GM23248 (cell line): ENCODE measurements at places on chromosomes 5 and 9.

- no peak for DNase-seq
- H3K36me3 ChIP-seq = no peaks in the 10 kb centered on the region
- H3K4me3 ChIP-seq = no peak overlapping the region
- H3K4me1 ChIP-seq = peaks cover 6% of the 10 kb centered on the region
- H3K27me3 ChIP-seq = peaks cover 17% of the 10 kb centered on the region
- no peak overlapping the region for H3K27ac ChIP-seq
Observed at GRCh38 chr5:171672556-171672955, 113.1 kb upstream of the SMIM23 start.

GRCh38 chr5:175795959-175796358 is 75.4 kb upstream of the CPLX2 start:
- 0 out of 2 replicates have a peak, but pooled peaks cover 12% of the 10 kb centered on the region for H3K27me3 ChIP-seq
- no peaks in the 10 kb centered on the region for H3K36me3 ChIP-seq
- no peaks in the 10 kb centered on the region for H3K4me1 ChIP-seq
- no peak overlapping the region for H3K27ac ChIP-seq

GRCh38 chr9:613771-614347 is 227.6 kb upstream of the DMRT1 start:
- DNase-seq = peak; percentile 92
- no peak overlapping the region for H3K27ac ChIP-seq
- peaks cover 5% of the 10 kb centered on the region for H3K4me1 ChIP-seq
- no peaks in the 10 kb centered on the region; the same call in 1 of the 2 replicates for H3K27me3 ChIP-seq
- no peaks in the 10 kb centered on the region for H3K36me3 ChIP-seq

GRCh38 chr9:87831159-87831558 is 51.5 kb upstream of the SPATA31E1 start:
- peaks cover 6% of the 10 kb centered on the region; the same call in 1 of the 2 replicates for H3K4me1 ChIP-seq
- H3K36me3 ChIP-seq = no peaks in the 10 kb centered on the region
- no peak overlapping the region for H3K27ac ChIP-seq
- H3K4me3 ChIP-seq = no peak overlapping the region
- DNase-seq = no peak

GRCh38 chr9:38421498-38422211 is 2.6 kb downstream of the IGFBPL1 start:
- no peak overlapping the region for H3K27ac ChIP-seq
- DNase-seq = no peak
- no peaks in the 10 kb centered on the region for H3K36me3 ChIP-seq
- H3K27me3 ChIP-seq = peaks cover 41% of the 10 kb centered on the region
- H3K4me3 ChIP-seq = no peak overlapping the region
- H3K4me1 ChIP-seq = no peaks in the 10 kb centered on the region

DNA sequence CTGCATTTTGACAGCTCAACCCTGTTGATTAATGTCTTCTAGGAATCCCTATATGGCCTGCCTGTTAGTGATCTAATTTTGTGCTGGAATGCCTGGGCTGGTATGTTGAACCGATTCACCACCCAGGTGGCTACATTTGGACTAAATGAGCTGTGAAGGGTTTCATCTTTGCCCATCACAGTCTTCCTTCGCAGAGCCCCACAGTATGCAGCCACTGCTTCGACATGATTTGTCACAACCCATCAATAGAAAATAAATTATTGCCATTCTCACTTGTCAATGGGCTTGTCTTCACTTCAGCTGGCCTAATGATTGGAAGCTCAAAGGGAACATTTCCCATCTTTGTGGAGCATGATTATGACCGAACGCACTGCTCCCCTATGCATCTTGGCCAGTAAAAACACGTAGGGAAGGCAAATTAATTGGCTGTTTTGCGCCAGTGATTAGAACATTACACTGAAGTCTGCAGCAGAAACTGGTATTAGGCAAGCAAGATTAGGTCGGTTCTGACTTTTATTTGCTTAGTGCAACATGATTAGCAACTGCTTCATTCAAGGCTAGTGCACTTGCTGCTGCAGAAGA is 408.5 kb downstream of the KIAA0825 start:
- no peaks in the 10 kb centered on the region for H3K36me3 ChIP-seq
- no peak overlapping the region for H3K27ac ChIP-seq
- H3K27me3 ChIP-seq = no peaks in the 10 kb centered on the region
- H3K4me3 ChIP-seq = no peak overlapping the region

- H3K27me3 ChIP-seq = no peaks in the 10 kb centered on the region
- no peaks in the 10 kb centered on the region for H3K36me3 ChIP-seq
- H3K27ac ChIP-seq = no peak overlapping the region
Observed at GRCh38 chr5:72647806-72648205, 140.6 kb upstream of the ZNF366 start.

- peak; percentile 21 for DNase-seq
- no peak overlapping the region for H3K27ac ChIP-seq
- no peaks in the 10 kb centered on the region for H3K4me1 ChIP-seq
- H3K4me3 ChIP-seq = no peak overlapping the region
Observed at GRCh38 chr5:128920345-128921215, 44.7 kb upstream of the SLC27A6 start.

DNA sequence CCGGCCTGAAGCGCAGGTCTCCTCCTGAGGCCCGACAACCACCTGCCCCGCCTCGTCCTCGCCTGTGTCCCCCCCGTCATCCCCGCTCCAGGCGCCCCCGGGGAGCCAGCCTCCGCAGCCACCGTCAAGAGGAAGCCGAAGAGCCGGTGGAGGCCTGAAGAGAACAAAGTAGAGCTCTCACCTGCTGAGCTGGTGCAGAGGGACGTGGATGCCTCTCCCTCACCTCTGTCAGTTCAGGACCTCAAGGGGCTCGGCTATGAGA is 169.9 kb downstream of the HINT1 start:
- no peaks in the 10 kb centered on the region for H3K4me1 ChIP-seq
- H3K4me3 ChIP-seq = no peak overlapping the region
- H3K27ac ChIP-seq = no peak overlapping the region
- no peaks in the 10 kb centered on the region for H3K36me3 ChIP-seq
- no peak for DNase-seq

DNA sequence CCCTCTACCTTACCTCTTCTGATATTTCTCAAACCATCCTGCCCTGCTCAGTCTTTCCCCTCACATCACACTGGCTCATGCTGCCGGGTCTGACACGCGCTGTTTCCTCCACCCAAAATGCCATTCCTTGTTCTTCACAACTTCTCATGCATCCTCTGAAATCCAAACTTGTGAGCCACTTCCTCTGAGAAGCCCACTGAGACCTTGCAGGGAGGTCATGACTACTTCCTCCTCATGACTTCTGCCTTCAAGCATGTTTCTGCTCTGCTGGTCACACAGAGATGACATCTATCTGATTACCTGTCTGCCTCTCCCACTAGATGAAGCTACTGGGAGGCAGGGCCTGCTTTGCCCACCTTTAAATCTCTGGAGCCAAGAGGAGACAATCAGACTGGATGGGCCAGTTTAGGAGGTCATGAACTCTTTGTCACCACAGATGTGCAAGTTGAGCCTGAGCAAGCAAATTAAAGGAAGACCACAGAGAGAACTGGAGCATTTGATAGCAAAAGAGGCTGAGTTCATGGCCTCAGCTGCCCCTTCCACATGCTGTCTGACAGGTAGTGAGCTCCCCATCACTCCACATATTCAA is 119.8 kb upstream of the TBC1D2 start:
- H3K36me3 ChIP-seq = no peaks in the 10 kb centered on the region
- peaks cover 46% of the 10 kb centered on the region for H3K4me1 ChIP-seq
- H3K27ac ChIP-seq = peak overlapping the region; percentile 99

GRCh38 chr9:23821375-23822181 is 4.5 kb downstream of the ELAVL2 start:
- peak; percentile 27 for DNase-seq
- H3K27ac ChIP-seq = no peak overlapping the region
- no peak overlapping the region for H3K4me3 ChIP-seq

DNA sequence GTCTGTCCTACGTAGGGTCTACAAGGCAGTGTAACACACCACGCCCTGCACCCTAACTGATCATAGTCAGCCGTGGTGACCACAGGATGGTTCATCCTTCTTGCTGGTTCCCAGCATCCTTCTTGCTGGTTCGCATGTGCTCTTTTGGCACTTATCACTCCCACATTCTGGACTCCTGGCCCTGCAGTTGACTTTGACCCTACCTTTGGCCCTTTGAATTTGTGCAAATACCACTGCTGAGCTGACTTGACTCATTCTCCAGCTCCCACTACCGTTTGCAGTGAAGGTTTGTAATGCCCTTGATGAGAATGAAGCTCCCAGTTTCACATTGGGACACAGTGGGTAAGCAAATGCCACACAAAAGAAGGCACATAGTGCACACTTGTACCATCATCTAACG is 33.8 kb downstream of the PALM2AKAP2 start:
- no peak overlapping the region for H3K4me3 ChIP-seq
- no peaks in the 10 kb centered on the region for H3K27me3 ChIP-seq
- no peak overlapping the region for H3K27ac ChIP-seq
- H3K4me1 ChIP-seq = peaks cover 43% of the 10 kb centered on the region

DNA sequence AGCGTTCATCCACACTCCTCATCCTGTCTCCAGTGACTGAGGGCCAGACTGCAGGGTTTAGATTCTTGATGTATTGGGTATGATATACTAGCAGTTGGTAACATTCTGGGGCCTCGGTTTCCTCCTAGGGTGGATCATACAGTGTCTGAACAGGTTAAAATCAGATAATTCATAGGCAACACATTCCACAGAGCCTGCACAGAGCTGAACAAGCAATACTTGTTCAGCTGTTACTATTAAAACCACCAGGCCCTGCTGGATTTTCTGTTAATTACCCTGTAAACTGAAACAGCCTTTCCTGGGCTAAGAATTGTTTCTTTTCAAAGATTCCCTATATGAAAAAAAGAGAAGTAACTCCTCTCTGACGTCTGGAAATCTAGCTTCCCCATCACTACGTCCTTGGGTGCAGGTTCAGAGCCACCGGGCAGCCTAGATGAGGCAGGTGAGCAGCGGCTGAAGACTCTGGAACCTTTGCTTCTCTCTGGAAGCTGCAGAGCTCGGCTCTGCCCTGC is 1313.5 kb upstream of the WWC1 start:
- DNase-seq = no peak
- H3K4me3 ChIP-seq = no peak overlapping the region
- no peaks in the 10 kb centered on the region for H3K4me1 ChIP-seq
- no peak overlapping the region for H3K27ac ChIP-seq
- no peaks in the 10 kb centered on the region for H3K36me3 ChIP-seq

DNA sequence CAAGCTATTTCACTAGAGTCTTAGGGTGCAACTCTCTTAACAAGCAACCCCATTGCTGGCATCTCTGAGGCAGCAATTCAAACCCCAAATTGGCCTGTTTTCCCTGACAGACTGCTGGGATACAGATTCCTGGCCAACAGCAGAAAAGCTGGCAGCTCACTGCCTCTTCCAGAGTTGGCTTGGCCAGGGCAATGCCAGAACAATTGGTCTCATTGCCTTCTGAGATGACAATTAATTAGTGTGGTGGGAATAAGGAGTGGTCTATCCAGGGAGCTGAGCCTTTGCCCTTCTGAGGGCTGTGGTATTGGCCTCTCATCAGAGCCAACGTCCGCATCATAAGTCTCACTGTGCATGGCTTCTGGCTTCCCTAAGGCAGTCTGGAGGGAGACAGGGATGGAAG is 183.2 kb downstream of the GNAQ start:
- H3K36me3 ChIP-seq = no peaks in the 10 kb centered on the region
- no peaks in the 10 kb centered on the region for H3K27me3 ChIP-seq
- DNase-seq = peak; percentile 32
- peak overlapping the region; percentile 63 for H3K27ac ChIP-seq
- 0 out of 2 replicates have a peak overlapping the region, but pooled peaks have one; percentile 15 for H3K4me3 ChIP-seq
- peaks cover 18% of the 10 kb centered on the region for H3K4me1 ChIP-seq

GRCh38 chr9:134007150-134007549 is 15.0 kb upstream of the VAV2 start:
- no peak overlapping the region for H3K27ac ChIP-seq
- H3K4me3 ChIP-seq = no peak overlapping the region
- H3K36me3 ChIP-seq = no peaks in the 10 kb centered on the region
